ENCODE measurements at places on chromosomes 3 and 15.

GRCh38 chr3:156630773-156631093 lies 43.7 kb upstream of the TIPARP start:
- DNase-seq: no peak

- no peak for DNase-seq
Measured at GRCh38 chr15:43465100-43465499, 27.9 kb downstream of the TP53BP1 start.

GRCh38 chr15:87962428-87962827 lies 294.1 kb downstream of the NTRK3 start:
- no peak for DNase-seq

DNA sequence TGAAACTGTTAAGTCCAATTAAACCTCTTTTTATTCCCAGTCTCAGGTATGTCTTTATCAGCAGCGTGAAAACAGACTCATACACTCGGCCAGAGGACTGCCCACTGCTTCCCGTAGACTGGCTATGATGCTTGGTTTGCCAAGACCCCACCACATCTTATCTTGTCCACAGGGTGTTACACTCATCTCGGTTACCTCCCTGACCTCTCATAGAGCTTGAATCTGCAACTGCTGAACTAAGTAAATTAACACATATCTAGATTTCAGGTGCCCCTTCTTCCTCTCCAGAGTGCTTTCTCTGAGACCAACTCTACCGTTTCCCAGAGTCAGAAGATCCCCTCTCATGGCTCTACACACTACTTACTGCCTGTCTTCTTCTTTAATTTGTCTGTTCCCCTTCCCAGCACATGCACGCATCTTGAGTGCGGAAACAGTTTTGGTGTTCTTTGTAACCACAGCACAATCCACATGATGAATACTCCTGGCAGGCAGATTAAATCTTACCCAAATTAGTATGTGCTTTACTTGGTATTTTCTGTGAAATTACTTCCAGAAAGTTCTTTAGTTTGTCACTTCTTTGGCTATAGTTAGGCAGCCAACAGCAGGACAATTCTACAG lies 49.7 kb downstream of the CD200 start:
- DNase-seq: no peak

DNA sequence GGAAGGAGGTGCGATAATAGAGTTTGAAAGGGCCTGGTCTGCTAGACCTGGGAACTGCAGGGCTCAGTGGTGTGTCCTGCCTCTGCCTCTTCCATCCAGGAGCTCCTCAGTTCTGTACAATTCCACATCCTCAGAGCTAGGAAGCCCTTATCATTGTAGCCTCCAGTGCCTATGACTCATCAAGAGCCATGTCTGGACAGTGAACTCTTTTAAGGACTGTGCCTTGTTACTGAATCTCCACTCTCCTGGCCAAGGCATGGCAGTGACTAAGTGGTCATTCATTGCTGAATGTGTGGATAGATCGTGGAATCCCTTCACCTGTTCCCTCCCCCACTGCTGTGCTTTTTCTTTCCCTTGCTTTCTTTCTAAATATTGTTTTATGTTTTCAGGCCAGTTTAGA lies 2.9 kb downstream of the TIMP4 start:
- no peak for DNase-seq

DNA sequence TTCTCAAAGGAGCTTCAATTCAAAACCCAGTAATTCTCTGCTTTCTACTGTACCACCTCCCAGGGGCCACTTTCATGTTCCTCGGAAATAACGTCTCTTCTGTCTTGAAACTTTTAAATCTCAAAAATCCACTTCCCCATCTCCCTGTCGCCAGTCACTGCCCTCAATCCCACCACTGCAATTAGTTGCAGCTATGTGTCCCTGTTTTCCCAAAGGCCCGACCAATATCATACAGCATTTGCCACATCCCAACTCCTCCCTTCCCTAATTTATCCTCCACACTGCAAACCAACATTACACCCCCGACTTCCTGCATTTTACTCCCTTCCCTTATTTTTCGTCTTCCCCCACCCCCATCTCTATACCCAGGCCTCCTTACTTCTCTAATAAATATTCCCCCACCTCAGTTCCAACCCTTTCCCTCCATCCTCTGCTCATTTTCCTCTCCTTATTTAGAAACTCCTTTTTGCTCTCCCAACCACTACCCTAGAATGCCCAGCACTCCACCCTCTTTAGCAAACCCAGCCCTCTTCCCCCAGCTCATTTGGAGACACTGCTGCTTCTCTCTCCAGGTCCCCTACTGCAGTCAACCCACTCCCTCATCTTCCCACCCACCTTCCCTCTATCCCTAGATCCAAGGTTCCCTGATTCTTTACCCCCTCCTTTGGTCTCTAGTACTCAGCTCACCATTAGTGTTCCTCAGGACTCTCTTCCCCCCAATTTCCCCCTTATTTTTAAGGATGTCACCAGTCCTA lies 1.1 kb downstream of the NPTN start:
- DNase-seq: peak; percentile 33

- no peak for DNase-seq
Measured at GRCh38 chr3:186915806-186916796, 14.2 kb upstream of the ST6GAL1 start.

DNA sequence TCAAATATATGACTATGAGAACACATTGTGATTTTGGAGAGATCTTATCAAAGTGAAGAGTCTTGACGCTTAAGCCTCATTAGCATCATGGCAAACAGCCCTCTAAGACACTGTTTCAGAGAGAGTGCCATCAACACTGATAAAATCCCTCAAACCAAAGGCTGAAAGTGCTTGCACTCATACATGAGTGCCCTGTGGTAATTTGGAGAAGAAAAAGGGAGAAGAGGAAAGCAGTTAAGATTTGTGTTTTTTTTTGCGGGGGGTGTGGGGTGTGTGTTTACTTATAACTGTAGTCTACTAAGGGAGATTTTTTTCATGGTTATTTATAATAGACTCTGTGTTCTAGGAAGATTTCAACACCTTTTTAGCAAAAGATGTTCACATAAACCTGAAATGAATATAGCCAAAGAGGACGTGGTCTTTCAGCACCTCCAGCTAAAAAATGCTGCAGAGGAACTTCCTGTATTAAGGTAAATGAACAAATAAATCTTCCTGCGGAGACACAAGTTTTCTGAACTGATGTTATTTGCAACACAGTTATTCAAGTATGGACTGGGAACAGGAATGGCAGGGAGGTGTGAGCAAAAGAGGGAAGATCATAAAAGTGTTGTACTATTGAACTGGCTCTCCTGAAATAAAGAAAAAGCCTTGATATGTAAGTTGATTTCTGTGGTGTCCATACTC lies 81.9 kb upstream of the TGFBR2 start:
- no peak for DNase-seq

- no peak for DNase-seq
Measured at GRCh38 chr3:51386159-51386851, 1.2 kb downstream of the MANF start.

- no peak for DNase-seq
Measured at GRCh38 chr3:43559961-43560360, 61.9 kb downstream of the ANO10 start.

DNA sequence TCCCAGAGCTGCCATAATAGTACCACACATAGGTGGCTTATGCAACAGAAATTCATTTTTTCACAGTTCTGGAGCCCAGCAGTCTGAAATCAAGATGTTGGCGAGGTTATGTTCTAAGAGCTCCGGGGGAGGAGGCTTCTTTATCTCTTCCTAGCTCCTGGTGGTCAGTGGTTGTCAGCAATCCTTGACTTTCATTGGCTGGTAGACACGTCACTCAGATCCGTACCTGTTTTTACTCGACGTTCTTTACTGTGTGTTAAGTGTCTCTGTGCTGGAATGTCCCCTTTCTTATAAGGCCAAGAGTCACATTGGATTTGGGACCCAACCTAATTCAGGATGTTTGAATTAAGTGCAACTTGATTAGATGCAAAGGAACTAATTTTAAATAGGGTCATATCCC lies 218.5 kb upstream of the CNTN3 start:
- no peak for DNase-seq

DNA sequence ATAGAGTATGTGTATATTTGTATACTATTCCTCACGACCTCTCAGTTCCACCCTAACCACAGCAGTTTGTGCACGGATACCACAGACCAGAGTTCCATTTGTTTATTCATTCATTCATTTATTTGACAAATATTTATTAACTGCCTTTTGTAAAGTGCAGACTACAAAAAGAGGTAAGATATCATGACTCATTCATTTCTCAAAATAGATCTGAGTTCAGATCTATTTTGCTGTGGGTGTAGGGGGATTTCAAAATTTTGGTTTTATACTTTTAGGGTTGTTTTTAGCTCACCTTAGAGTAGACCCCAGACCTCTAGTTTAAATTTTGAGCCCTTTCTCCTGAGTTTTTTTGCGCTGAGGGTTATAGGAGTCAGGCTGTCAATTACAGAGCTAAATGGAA lies 76.1 kb upstream of the LRRFIP2 start:
- DNase-seq: no peak

GRCh38 chr3:30162579-30162978 lies 443.8 kb upstream of the TGFBR2 start:
- DNase-seq: no peak

DNA sequence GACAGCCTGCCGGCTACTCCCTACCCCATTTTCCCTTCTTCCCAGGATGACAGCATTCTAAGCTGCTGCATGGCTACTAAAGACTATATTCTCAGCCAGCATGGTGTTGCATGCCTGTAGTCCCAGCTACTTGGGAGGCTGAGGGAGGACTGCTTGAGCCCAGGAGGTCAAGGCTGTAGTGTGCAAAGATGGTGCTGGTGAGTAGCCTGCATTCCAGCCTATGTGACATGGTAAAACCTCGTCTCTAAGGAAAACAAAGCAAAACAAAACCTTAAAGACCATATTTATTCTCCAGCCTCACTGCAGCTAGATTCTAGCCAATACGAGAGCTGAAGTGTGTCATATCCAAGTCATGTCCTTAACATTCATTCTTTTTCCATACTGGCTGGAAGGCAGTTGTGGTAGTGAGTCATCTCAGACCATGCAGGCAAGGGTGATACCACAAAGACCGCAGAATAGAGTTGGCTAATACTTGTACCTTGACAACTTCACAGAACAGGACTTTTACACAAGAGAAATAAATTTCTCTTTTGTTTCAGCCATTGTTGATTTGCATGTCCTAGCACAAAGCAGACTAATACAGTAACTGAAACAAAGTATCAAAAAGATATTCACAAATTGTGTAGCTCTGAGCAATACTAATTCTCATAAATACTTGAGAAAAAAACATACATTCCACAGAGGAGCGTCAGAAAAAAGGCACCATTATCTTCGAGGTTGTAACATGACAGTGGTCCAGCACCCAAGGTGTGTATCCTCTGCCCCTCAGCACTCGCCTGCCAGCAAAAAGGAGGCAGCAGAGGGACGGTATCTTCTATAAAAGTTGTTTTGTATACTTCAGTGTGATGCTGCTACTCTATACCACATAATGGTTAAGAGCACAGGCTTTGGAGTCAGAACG lies 14.8 kb downstream of the PBRM1 start:
- no peak for DNase-seq

DNA sequence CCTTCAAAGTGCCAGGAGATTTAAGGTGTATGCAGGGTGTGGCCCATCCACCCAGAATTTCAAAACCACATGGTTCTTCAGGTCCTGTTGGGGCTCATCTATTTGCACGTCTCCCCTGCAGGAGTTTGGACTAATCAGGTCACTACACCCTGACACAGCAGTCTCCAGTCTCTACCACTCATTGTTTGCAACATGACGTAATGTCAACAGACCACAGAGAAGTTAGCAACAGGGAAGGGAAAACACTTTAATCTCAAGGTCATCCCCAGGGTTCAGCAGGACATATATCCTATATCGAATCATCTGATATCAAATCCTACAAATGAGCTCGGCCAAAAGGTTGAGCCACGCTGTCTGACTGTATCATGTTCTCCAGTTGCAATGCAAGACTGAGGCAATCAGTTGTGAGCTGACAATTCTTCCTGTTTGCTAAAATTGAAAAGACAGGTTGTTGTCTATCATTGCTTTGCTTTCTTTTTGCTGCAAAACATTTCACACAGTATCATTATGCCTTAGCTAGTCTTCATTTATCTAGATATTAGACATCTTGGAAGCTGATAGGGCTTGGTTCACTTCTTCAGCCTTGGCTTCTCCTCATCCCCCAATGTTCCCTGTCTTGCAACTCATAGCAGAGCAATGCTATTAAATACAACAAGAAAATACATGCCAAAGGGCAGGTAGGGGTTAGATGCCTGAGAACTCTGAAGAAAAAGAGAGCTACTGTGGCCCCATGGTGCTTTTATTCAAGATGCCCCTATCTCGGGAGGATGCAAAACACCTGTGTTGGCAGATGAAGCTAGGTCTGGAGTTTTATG lies 13.4 kb upstream of the LEKR1 start:
- DNase-seq: no peak

DNA sequence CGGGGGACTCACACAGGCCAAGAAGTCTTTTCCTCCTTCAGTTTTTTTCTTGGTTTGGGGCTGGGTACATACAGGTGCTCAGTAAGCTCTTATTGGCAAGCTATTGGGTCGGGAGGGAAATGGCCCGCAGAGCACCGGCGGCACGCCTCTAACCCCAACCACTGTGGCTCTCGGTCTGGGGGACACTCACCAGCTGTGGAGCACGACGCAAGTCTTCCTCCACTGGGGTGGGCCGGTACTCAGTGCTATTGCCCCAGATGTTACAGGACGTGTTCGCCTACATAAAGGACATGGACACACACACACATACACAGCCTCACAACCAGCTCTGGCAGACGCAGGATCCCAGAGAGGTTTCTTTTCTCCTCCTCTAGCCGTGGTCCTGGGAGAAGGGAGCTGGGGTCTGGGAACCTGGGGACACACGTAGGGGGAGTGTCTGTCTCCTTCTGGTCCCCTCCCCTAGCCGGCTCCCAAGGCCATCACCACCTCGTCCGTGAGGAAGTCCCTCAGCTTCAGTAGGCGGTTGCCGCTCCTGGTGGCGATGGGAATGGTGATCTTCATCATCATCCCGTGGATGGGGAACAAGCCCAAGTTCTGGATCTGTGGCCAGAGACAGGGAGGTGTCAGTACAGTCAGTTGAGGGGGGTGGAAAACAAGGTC lies 33.4 kb downstream of the FEM1B start:
- no peak for DNase-seq

DNA sequence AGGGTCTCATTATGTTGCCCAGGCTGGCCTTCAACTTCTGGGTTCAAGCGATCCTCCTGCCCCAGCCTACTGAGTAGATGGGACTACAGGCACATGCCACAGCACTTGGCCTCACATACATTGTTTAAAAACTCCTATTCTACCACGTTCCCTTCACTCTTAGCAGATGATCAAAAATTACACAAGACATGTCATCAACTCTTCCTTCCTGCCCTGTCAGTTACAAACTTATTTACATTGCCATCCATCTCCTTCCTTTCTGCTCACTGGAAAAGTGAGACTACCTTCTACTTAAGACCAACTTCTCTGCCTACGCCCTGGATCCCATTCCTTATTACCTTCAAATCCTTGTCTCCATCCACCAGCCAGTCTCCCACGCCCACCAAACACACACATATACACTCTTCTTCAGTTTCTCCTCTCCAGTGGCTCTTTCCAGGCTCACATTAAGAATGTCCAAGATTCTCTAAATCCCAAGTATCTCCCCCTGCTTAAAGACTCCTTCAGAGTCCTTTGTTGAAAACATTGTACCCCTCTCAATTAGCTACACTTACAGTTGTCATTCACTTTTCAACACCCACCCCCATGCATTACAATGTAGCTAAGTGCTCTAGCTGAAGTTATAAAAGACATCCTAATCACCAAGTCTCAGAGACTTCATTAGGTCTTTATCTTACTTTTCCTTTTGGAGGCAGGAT lies 4.3 kb downstream of the PEAK1 start:
- DNase-seq: no peak

GRCh38 chr15:66080717-66081398 lies 172.7 kb downstream of the MEGF11 start:
- no peak for DNase-seq

GRCh38 chr3:170419557-170420087 lies 954 bp downstream of the CLDN11 start:
- DNase-seq: no peak

GRCh38 chr15:43776718-43777266 lies at the start of gene ELL3:
TSS of gene ELL3 (minus strand) at chr15:43776966. CDS start at chr15:43776901, 65 bp downstream.
- DNase-seq: peak; percentile 87
